Activated CD4-positive, alpha-beta memory T cell treated with anti-CD3 and anti-CD28 coated beads for 36 hours (primary cell): ENCODE measurements at places on chromosomes 6 and 20. TPM values are rescaled to one million over a fixed set of nuclear protein-coding genes. Genes with fewer than 3 reads are reported as not detected.

Gene PHACTR1
- total RNA-seq = not detected

Gene PRDM13
- not detected for total RNA-seq

Gene ANGPT4
- total RNA-seq = not detected

GRCh38 chr6:10954590-10955010 lies 67.7 kb downstream of the SYCP2L start:
- no peak overlapping the region for H3K4me3 ChIP-seq
- no peaks in the 10 kb centered on the region for H3K36me3 ChIP-seq
- no peaks in the 10 kb centered on the region for H3K4me1 ChIP-seq

- no peak overlapping the region for H3K4me3 ChIP-seq
- H3K27ac ChIP-seq = no peak overlapping the region
- DNase-seq = no peak
- H3K27me3 ChIP-seq = peaks cover 3% of the 10 kb centered on the region
These were observed 189.2 kb downstream of the ADGB start for GRCh38 chr6:146787876-146788508.

DNA sequence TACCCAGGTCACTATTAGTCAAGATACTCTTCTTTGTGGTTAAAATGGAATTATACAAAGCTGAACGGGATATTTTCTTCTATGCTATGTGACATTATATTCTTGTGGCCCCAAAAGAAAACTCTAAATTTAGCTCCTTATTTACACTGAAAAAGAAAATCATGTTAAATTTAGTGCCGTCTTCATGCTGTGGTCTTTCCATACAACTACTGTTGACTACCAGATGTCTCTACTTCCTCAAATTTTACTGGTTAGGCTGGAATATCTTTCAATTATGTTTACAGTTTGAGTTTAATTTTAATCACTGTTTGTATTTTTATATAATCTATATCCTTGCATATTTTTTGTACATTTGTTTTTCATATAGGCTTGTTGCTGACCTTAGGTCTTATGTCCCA lies 95.6 kb upstream of the FOXO3 start:
- no peak overlapping the region for H3K4me3 ChIP-seq
- H3K4me1 ChIP-seq = no peaks in the 10 kb centered on the region

- no peaks in the 10 kb centered on the region for H3K36me3 ChIP-seq
- H3K4me3 ChIP-seq = no peak overlapping the region
- H3K27me3 ChIP-seq = peaks cover 4% of the 10 kb centered on the region
- H3K27ac ChIP-seq = no peak overlapping the region
- no peak for DNase-seq
- H3K4me1 ChIP-seq = no peaks in the 10 kb centered on the region
These were observed 855.8 kb upstream of the CITED2 start for GRCh38 chr6:140230282-140230681.

- no peaks in the 10 kb centered on the region for H3K27me3 ChIP-seq
- no peak overlapping the region for H3K27ac ChIP-seq
- no peaks in the 10 kb centered on the region for H3K4me1 ChIP-seq
- DNase-seq = peak; percentile 87
These were observed 6.6 kb upstream of the GUCA1A start for GRCh38 chr6:42166444-42167141.

GRCh38 chr20:23125159-23125558 lies 39.0 kb upstream of the CD93 start:
- H3K27me3 ChIP-seq = no peaks in the 10 kb centered on the region
- DNase-seq = no peak
- no peak overlapping the region for H3K4me3 ChIP-seq
- H3K27ac ChIP-seq = no peak overlapping the region
- H3K36me3 ChIP-seq = no peaks in the 10 kb centered on the region

DNA sequence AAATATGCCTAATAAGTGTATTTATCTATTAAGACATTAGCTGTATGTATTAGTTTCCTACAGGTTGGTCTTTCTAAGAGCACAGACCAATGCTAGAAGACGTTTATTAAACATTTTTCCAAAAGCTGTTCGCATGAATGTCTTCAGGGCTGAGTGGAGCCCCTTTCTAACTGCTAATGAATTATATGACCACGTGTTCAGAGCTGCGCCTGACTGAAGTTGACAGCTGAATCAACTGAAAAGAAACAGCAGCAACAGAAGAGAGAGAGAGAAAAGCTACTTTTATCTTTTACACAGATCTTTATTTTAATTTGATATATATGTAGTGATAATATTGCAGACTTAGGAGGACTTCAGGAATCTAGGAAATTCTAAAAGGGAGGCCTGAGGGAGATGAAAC lies 75.2 kb upstream of the ARID1B start:
- H3K36me3 ChIP-seq = no peaks in the 10 kb centered on the region
- H3K4me3 ChIP-seq = no peak overlapping the region
- no peak overlapping the region for H3K27ac ChIP-seq
- peaks cover 7% of the 10 kb centered on the region for H3K27me3 ChIP-seq
- no peak for DNase-seq
- peaks cover 17% of the 10 kb centered on the region for H3K4me1 ChIP-seq
